Activated CD4-positive, alpha-beta T cell treated with anti-CD3 and anti-CD28 coated beads, Interleukin-2, amount 50 U/mL, for 1 hour (primary cell): ENCODE measurements at places on chromosomes 7 and 10.
A peak's percentile ranks its signal among the peaks of the same experiment; 100 is the strongest.

- no peak for DNase-seq
These were observed 16.3 kb downstream of the ARHGAP12 start for GRCh38 chr10:31912289-31912688.

DNA sequence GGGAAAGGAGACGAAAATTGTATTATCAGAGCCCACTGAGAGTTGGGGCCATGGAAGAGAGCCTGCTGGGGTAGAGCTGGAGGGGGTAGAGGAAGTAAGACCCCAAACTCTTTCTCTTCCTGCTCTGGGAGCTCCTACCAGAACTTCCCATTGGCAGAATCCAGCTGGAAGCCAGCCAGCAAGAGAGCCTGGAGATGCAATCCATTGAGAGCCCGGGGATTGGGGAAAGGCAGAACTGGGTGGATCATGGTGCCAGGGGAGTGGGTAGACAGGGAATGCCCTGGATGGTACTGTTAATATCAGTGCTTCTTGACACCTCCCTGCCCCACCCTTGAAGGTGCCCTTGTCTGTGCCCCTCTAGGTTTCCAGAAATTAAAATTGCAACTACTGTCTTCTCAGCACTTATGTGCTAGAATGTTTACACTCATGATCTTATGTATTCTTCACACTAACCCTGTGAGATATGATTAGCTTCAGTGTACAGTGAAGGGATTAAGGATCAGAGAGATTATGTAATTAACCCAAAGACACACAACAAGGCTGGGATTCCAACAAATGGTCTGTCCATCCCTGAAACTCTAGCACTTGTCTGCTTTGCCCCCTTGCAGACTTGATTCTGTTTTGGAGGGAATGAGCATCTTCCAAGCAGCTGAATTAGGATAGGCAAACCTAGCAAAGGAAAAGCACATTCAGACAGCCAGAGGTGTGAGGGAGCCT is 154.1 kb downstream of the C10orf105 start:
- DNase-seq: no peak

DNA sequence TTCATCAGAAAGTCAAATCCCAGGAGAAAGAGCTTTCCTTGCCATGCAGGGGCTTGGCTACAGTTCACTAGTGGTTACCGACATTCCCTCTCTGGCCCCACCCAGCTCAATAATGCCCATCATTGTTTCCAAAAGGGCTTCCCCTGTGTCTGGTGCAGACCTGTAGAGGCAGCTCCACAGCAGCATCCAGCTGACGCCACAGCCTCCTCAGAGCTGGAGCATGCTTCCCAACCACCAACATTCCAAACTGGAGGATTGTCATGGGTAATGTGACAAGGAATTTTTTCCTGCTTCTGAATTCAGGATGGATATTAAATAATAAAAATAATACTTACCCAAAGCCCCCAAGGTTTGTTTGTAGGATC is 77.4 kb downstream of the ZNF365 start:
- DNase-seq: no peak

DNA sequence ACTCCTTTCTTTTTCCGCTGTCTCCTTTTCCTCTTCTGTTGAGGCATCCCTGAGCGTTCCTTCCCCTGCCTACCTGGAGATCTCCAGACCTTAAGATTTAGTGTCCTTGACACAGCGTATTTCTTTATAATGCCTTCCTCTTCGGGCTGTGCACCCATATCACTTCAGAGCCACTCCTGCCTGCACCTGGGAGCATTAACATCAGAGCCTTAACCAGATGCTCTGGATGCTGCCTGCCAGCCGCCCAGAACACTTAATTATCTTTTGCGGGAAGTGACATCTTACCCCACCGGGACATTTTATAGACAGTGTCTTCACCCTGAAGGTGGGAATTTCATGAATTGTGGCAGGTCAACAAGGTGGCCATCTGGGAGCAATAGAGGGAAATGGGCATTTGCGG is 24.2 kb downstream of the UBTD1 start:
- no peak for DNase-seq

DNA sequence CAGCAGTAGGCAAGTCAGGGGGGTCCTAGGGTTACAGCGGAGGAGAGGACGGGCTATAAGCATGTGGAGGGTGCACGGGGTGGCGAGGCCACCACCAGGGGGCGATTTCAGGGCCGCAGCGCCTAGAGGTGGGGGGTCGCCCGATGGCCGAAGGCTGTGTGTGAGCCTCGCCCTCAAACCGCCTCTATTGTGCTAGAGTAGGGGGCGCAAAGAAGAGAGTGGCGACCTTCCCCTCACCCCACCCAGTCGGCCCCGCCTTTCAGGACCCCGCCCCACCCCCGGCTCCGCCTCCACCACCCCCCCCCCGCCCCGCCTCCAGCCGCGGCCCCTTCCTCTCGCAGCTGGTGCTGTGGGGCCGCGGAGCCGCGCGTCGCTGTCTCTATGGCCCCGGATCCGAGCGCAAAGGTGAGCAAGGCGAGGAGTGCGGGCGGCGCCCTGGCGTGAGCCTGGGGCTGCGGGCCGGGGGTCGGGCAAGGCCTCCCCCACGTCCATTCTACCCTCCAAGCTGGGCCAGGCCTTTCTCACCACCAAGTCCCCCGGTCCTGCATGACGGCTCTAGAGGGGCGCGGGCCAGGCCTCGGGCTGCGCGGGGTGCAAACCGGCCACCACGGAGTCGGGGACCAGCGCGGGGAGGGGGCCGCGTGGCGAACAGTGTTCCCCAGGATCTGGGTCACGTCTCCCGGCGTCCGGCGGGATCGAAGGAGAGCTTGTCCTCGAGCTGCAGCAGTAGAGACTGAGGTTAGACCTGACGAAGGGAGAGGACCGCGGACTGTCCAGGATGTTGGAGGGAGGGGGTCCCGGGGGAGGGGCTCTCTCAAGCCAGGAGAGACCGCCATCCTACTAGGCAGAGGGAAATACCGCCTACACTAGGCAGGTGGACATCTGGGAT is at the start of gene SEMA4G:
SEMA4G (plus strand) TSS at position 318 of the 889 bp plus-strand sequence. CDS start 3,409 bp downstream, outside the sequence.
- peak; percentile 40 for DNase-seq

DNA sequence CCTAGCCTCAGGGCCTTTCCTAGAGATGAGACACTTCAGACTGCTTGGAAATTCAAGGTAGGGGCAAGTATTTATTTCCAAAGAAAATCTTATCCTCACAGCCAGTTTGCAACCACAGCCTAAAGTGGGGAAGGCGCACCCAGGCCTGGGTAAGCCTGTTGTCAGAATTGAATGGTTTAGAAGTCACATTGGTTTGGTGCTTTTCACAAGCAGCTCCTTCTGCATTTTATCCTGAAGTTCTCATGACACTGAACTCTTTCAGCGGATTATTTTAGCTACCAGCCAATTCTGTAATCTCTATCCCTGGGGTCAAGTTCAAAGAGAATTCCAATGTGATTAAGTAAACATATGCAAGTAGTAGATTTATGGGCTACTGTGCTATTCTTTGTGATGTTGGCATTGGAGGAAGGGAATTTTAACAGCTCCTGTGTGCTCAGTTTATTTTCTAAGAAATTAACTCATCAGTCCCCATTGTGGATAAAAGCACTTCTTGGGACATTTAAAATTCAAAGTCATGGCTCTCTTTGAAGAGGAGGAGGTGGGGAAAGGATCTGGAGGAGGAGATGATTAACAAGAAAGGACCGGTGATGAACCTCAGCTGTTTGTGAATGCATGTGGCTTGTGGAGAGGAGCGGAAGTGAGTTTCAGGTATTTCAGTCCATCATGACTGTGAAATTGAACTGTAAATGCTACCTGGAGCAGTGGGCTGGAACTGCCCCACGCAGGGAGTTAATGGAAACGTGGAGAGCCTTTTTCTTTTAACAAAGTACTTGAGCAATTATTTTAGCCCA is 90.2 kb upstream of the CACUL1 start:
- DNase-seq: no peak

GRCh38 chr7:94280851-94281250 is 113.8 kb upstream of the COL1A2 start:
- no peak for DNase-seq

GRCh38 chr10:72337039-72337629 is 17.6 kb downstream of the DNAJB12 start:
- DNase-seq: peak; percentile 68

GRCh38 chr10:14838582-14839304 is 637 bp downstream of the HSPA14 start:
- DNase-seq: peak; percentile 17

- DNase-seq: no peak
These were observed 79.5 kb downstream of the CHST15 start for GRCh38 chr10:124013916-124014315.

- DNase-seq: peak; percentile 68
These were observed 514.8 kb downstream of the DNAJB6 start for GRCh38 chr7:157851501-157852067.

- DNase-seq: no peak
These were observed 283.6 kb downstream of the ADRA2A start for GRCh38 chr10:111360260-111360925.

- peak; percentile 29 for DNase-seq
These were observed 1.2 kb downstream of the TECPR1 start for GRCh38 chr7:98250789-98251188.

DNA sequence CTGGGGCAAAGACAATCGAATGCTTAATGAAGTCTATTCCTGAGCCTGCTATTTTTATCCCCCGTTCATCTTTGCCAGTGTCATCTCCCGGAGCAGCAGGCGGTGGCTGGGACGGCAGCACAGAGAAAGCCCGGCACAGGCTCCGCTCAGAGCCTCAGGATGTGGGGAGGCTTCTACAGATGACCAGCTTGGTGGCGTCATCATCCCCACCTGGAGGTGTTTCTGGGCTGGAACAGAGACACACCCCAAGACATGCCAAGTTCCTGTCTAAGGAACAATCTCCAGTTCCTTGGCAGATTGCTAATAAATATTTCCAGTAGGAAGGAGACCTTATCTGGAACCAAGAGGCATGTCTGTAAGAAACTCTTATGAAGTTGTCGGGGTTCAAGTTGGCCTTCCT is 552.4 kb upstream of the MGMT start:
- DNase-seq: no peak

DNA sequence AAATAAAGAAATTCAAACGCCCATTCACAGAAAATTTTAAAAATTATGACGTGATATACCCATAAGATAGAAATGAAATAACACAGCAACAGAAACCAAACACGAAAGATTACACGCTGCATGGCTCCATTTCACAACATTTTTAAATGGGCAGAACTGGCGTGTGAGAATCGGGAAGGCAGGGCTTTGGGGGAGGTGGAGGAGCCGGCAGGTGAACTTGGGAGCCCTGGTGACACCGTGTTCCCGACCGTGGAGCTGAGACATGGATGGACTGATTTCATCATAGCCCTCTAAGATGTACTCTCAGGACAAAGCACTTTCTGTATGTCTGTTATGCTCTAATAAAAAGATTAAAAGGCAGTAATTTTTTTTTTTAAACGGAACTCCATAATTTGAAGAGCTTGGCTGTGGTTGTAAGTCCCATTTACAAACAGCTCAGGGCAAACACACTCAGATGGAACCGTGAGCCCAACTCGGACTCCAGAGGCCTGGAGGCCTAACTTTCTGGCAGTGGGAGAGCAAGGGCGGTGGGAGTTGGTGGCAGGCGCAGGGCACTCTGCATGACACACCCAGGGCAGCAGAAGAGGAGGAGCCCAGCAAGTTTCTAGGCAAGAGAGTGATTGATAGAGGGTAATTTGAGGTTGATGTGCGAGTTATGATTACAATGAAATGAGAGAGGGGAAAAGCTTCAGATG is 203.4 kb downstream of the MAD1L1 start:
- DNase-seq: no peak

- no peak for DNase-seq
These were observed 578.2 kb downstream of the PARD3 start for GRCh38 chr10:34236931-34237330.

- no peak for DNase-seq
These were observed 28.9 kb downstream of the CFTR start for GRCh38 chr7:117508676-117509075.

DNA sequence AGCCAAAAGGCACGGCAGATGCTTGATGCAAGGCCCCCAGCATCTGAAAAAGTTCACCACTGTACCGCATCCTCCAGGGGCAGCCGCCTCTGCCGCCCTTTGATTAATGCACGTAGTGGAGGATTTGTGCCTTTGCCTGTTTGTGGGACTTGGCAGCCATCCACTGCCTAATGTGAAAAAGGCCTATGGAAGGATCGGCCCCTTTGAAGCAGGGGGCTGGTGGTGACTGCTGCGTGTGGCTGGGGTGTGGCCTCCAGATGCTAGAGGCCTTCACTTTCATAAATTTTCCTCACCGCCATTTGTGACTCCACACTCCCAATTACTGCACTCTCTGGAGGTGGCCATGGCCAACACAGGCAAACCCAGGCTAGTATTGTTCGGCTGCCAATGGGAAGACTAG is 226.0 kb downstream of the BMPER start:
- DNase-seq: no peak

DNA sequence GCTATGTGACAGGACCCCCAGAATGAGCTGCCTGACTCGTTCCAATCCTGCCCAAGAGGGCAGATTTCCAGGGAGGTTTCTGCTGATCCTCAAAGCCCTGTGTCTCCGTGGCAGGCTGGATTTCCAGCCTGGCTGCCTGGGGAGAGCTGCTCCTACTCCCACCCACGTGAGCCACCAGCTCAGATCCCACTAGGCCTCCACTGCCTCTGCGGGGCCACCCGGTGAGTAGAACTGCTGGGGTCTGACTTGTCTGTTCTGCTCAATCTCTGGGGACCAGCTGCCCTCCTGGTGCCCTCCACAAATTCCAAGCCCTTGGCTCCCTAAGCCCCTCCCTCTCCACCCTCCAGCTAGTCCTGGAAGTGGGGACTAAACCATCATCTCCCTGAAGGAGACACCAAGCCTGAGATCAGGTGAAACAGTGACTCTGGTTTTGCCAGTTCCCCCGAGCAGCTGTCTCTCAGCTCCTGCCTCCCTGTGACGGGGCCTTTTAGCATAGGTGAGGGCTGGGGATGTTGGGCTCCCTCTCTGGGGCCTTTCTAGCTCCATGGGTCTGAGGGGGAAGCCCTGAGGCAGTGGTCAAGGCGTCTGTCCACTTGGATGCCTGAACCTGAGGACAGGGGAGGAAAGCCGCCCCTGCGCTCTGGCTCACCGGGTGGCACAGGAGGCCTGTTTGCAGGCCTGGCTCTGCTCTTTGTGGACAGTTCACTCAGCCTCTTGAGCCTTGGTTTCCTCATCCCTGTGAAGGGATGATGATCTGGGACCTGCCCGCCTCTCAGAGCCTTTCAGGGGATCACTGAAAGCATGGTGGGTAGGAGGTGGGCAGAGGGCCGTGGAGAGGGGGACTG is 5.6 kb downstream of the FAM241B start:
- no peak for DNase-seq

- DNase-seq: no peak
These were observed 509.4 kb downstream of the PTPRN2 start for GRCh38 chr7:158077934-158078910.
